Activated T-helper 9 cell treated with anti-CD3 and anti-CD28 coated beads, Interleukin-2, amount 50 U/mL, for 16 hours (primary cell): ENCODE measurements at places on chromosomes 16 and 17.

DNA sequence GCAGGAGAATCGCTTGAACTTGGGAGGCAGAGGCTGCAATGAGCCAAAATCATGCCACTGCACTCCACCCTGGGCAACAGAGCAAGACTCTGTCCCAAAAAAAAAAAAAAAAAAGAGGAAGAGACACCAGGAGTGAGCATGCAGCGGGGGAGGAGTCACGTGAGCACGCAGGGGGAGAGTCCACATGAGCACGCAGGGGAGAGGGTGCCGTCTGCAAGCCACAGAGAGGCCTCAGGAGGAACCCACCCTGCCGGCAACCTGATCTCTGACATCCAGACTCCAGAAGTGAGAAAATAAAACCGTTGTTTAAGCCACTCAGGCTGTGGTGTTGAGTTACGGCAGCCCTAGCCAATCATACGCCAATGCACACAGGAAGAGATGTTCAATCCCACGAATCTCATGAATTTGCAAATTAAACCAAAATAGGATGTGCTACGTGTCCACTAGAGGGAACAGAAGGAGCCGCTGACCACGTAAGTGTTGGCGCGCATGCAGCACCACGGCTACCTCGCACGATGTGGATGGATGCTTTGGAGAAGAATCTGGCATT is 42.2 kb downstream of the CCDC57 start:
- no peak for DNase-seq

DNA sequence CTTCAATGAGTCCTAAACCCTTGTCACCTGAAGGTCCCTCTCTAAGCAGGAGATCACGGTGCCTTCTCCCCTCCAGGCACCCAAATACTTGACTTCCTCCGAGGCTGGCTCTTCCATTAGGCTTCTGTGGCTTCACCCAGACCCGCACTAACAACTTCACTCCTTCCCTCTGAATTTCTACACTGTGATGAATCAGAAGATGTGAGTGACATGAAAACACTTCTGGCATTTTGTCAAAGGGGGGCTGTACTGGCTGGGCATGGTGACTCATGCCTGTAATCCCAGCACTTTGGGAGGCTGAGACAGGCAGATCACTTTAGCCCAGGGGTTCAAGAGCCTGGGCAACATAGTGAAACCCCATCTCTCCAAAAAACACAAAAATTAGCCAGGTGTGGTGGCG is 72.6 kb upstream of the CNEP1R1 start:
- no peak for DNase-seq

DNA sequence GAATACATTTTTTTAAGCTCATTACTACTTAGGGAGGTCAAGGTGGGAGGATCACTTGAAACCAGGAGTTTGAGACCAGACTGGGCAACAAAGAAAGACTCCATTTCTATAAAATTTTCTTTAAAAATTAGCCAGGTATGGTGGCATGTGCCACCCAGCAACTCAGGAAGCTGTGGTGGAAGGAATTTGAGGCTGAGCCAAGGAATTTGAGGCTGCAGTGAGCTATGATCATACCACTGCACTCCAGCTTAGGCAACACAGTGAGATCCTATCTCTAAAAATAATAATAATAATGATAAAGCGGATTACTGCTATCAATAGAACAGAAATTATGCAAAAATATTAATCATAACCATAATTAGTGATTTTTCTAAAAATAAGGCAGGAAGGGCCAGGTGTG is 170.3 kb downstream of the COPRS start:
- DNase-seq = no peak

DNA sequence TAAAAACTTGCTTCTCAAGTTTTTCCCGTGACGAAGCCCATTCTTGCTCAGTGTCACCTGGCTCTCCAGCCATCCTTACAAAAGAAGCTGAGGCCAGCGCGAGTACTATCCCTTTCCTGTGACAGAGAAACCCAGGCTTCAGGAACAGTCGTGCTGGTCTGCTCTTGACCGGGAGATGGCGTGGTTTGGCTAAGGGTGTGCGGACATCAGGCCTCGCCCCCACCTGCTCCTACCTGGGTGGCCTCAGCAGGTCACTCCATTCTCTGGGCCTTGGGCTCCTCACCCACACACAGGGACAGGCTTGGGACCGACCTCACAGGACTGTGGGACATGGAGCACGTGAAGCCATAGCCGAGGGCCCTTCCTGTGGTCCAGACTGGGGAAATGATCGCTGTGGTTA is 75.2 kb upstream of the CIBAR2 start:
- DNase-seq = no peak

GRCh38 chr16:75420987-75421819 is 12.1 kb downstream of the CFDP1 start:
- DNase-seq = no peak

DNA sequence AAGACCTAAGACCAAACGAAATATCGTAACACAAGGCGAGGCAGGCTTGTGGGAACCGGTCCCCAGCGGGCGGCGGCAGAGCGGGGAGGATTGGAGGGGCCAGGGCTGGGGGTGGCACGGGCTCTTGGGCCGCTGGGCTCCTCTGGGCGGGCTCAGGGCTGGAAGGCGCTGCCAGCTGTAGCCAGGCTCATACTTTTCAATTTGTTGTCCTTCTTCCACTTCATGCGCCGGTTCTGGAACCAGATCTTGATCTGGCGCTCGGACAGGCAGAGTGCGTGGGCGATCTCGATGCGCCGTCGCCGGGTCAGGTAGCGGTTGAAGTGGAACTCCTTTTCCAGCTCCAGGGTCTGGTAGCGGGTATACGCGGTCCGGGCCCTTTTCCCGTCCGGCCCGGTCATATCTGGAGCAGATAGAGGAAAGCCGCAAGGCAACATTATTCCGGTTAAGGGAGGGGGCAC is 1.5 kb downstream of the HOXB5 start:
- DNase-seq = no peak

DNA sequence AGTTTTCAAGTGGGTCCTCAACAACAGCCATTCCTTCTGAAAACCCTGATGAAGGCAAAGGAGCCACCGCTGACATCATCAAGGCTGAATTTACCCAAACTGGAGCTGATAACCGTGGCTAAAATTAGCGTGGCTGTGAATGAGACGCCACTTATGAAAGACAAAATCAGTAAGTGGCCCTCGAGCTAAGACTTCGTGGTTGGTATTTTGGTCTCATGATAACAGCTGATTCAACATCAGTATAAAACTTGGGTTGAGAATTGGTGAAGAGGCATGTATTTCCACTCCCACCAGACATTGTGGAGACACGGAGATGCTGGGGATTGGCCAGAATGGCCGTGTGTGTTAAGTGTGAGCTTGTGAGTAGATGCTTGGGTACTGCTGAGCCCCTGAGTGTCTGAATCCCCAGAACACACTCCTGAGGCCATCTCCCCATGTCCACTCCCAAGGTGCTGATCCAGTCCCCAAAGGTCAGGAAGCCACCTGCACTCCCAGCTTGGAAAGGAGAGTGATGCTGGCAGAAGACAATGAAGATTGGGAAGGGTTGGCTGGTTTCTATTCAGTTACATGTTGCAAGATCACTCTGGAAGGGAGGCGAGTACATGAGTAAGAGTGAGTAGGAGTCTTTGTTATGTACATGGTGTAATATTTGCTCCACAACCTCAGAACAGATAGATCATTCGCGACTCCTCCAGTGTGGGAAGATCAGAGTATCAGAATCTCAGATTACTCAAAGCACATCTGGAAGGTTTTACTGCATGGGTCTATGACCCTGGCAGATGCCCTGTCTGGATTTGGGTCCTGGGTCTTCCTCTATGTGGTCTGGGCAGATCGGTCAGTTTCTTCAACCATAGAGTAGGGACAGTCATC is 207.7 kb downstream of the HS3ST3A1 start:
- no peak for DNase-seq

DNA sequence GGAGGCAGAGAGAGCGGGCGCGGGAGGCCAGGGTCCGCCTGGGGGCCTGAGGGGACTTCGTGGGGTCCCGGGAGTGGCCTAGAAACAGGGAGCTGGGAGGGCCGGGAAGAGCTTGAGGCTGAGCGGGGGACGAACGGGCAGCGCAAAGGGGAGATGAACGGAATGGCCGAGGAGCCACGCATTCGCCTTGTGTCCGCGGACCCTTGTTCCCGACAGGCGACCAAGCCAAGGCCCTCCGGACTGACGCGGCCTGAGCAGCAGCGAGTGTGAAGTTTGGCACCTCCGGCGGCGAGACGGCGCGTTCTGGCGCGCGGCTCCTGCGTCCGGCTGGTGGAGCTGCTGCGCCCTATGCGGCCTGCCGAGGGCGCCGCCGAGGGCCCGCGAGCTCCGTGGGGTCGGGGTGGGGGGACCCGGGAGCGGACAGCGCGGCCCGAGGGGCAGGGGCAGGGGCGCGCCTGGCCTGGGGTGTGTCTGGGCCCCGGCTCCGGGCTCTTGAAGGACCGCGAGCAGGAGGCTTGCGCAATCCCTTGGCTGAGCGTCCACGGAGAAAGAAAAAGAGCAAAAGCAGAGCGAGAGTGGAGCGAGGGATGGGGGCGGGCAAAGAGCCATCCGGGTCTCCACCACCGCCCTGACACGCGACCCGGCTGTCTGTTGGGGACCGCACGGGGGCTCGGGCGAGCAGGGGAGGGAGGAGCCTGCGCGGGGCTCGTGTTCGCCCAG is 1.2 kb upstream of the CBX4 start:
- DNase-seq = no peak

- DNase-seq = no peak
Measured at GRCh38 chr16:68762996-68763756, 26.1 kb downstream of the CDH1 start.
